ENCODE measurements at places on chromosomes 6 and 20.

- no peak for DNase-seq
Observed at GRCh38 chr6:524803-525202, 132.1 kb downstream of the HUS1B start.

GRCh38 chr20:4813076-4813862, 91.6 kb downstream of the PRND start:
- no peak for DNase-seq

DNA sequence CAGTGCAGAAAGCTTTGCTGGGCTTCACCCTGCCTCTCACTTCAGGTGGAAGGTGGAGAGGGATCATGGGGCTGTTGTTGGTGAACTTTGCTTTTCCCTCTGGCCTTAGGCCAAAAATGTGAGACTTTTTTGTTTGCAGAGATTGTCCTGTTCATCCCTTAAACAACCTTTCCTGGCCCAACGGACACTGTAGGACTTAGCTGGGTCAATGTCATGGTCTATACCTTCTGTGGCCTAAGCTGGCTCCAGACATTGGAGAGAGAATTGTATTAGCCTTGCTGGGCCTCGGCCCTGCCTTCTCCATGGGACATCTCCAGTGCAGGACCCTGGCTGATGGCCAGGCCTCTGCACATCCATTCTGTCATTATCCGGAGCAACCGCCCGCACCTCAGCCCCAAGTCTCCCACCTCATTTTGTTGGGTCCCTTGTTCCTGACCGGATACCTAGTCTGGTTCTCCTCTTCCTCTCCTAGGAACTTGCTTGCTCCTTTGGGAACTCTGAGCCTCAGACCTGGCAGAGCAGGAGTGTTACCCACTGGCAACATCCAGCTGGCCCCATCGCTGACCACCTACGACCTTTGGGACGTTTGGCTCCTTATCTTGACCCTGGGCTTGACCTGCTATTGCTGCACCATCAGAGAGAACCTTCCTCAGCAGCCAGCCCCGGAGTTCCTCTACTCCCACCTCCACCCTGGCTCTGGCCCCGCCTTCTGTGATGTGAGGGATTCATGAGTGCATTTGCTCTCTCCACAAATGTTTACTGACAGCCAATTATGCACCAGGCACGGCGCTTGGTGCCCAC, 128.2 kb downstream of the BANF2 start:
- no peak for DNase-seq

DNA sequence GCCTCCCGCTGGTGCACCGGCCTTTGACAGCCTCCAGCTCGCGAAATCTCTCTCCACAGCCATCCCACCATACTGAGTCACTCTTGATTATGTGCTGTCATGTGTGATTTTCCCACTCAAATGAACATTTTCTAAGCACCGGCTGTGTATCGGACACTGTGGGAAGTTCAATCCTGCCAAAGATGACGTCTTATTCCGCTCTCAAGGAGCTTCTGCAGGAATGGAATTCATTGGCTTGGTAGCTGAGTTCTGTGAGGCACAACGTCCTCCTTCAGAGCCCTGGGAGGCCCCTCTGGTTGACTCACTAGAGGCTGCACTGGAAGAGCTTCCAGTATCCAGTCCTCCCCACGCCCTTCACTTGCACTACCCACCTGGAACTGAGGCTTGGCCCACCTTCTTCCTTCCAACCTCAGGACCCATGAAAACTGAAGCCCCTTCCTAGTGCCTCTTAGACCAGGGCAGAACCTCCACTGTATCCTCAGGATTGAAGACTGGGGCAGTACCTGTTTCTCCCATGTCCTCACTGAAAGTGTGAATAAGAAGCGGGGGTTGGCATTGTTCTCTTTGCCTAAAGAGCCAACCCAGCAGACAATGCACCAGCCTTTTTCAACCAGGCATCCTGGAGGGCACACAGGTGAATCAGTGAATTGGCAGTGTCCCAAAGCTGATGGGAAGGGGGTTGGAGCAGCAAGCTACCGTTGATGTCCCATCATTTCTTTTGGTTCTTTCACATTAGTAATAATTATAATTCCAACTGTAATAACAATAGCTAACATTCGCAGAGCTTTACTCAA, 1.7 kb downstream of the UNC5CL start:
- no peak for DNase-seq

DNA sequence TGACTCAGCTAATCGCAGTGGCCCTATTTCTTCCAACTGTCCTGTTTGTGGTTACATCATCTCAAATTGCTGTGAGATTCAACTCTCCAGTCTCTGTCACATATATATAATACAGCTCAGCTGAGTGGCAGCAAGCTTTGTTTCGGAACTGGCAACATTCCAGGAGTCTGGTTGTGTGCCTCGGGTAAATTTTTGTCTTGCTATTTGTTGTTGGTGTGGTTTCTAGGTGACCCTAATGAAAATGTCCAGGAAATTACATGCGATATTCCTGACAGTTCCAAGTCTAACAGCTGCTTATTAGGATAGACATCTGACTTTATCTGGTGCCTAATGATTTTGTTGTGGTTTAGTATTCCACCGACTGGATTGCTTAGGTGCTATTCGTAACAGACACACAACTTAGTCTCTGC, 581.8 kb downstream of the CD109 start:
- no peak for DNase-seq

- no peak for DNase-seq
Observed at GRCh38 chr6:26089272-26089671, 2.0 kb downstream of the HFE start.

DNA sequence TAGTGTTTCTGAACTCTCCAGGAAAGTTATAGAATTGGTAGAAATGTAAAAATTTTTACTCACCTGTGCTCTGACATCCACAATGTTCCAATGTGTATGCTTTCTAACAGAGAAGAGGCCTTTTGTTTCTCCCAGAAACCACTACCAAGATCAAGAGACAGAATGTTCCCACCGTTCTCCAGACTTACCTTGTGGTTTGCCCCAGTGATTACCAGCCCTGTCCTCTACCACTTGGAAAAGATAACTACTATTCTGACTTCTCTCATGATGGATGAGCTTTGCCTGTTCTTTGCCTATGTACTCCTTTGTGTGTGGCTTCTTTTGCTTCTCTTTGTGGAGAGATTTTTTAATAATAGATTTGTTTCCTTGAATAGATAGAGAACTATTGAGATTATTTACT, 173.0 kb upstream of the SCGN start:
- DNase-seq = no peak
